Urinary bladder (tissue), 4 donors: ENCODE measurements at places on chromosomes 2 and 18. TPM values are rescaled to one million over a fixed set of nuclear protein-coding genes. Genes with fewer than 3 reads are reported as not detected.
A peak's percentile ranks its signal among the peaks of the same experiment; 100 is the strongest.

DNA sequence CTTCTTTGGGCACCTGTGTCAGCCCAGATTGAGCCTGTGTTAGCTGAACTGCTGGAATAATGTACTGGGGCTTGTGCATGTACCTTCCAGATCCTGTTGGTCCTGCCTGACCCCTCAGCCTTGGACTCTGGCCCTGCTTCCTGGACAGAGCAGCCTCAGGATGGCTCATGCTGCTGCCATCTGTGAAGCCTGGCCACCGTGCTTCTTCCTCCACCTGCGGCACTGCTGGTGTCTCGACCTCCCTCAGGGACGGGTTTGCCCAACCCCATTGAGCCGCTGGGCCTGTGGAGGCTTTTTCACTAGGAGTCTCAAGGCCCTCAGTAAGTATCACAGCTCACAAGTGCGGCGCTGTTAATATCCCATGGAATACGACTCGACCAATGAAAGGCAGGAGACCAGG is 342.7 kb downstream of the TGIF1 start:
- no peak for DNase-seq

DNA sequence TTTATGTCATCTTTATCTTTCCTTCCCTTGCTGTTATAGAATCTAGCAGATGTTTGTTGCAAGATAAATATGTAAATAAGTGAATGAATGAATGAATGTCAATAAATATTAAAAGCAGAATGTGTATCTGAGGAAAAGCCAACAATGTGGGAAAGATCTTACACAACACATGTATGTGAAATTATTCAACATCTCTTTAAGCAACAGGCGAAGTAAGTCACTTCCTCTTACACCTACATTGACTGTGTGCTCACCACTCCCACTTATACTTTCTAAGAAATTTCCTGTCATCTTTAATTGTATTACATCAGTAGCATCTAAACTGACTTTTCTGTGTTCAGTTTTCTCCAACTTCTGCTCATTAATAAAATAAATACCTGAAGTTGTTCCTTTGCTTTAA is 43.0 kb downstream of the RAD51AP2 start:
- DNase-seq, result no peak

- DNase-seq, result no peak
Observed at GRCh38 chr18:72985686-72986085, 117.9 kb upstream of the NETO1 start.

DNA sequence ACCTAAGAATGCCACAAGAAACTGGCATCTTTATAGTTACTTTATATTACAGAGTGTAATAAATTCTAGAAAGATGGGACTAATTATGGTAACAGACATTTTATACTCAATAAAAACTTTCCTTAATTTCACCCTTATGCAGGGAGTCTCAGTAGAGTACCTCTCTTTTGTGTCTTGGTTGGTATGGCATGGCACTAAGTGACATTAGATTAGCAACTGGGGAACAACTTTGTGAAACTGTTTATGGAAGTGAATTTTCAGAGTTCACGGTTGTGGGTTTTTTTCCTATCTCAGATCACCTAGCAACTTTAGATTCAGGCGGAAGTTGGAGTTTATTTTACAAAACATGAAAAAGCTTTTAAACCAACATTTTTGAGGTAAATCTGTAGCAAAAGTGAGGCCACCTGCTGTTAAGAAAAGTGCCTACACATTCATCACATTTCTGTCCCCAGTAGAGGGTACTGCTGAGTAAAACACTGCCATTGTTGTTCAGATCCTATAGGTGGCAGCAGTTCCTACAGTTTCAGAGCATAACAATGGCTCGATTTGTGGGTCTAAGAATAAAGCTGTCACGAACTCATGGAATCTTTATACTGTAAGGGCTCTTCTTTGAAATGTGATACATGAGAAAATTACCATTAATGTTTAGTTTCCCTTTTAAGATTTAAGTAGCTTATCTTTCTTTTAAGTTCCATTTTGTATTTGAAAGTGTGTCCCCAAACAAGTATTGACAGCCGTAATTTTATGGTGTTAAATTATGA is 117.6 kb downstream of the CAMKMT start:
- DNase-seq, result peak; percentile 78

DNA sequence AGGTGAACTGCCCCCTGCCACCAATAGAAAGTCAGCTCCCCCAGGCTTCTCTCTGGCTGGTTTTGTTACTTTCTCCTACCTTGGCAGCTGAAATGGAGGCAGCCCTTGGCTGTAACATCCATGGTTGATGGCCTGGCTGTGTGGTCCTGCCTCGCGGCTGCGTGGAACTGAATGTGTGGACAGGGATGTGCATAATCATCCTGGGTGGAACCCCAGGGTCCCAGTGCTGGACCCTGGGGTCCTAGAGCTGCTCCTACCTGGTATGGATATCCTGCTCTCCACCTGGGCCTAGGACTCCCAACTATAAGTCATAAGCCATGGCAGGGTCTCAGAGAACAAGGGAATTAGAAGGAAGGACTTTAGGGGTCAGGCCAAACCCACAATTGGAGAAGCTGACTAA is 93.5 kb downstream of the CAPN13 start:
- DNase-seq, result no peak

DNA sequence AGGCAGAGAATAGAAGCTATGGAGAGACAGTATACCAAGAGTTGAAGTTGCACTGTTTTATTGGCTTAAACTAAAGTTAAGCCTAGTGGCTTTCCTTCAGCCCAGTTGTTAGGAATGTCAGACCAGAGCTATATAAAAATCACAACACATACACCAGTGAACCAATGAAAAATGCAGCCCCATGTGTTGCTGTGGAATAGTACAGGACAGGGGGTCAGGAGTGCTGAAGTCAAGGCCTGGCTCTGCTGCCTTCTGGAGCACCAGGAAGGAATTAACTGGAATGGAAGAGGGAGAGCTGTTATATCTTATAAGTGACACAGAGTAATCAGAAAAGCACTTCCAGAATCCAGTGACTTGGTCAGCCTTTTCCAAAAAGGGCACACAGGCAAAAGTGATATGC is 58.9 kb downstream of the OSR1 start:
- no peak for DNase-seq

GRCh38 chr2:105272176-105272575 is 30.6 kb downstream of the GPR45 start:
- DNase-seq, result no peak

DNA sequence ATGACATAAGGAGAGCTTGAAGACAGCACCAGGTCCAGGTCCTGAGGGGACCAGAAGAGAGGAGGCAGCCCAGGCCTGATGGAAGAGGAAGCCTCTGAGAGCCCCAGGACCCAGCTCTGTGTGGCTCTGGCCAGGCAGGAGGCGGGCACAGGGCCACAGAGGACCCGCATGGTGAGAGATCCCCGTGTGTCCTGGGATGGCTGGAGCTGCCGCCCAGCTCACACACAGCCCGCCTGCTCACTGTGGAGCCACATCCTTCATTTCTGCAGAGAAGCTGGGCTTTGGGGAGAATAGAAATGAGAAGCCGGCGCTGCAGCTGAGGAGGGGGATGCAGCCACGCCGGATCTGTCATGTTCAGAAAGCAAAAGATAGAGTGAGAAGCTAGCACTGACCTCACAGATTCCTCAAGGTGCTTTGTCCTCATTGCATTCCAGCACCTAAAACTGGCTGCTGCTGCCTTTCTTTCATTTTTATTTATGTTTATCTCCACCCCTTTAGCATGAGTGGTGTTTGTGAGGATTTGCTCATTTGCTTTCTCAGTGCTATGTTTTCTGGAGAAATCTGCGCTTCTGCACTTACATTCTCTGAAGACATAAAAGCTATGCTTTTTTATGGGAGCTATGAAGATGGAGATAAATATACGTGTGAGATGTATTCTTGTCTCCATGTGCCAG is 307.6 kb upstream of the MYT1L start:
- no peak for DNase-seq

DNA sequence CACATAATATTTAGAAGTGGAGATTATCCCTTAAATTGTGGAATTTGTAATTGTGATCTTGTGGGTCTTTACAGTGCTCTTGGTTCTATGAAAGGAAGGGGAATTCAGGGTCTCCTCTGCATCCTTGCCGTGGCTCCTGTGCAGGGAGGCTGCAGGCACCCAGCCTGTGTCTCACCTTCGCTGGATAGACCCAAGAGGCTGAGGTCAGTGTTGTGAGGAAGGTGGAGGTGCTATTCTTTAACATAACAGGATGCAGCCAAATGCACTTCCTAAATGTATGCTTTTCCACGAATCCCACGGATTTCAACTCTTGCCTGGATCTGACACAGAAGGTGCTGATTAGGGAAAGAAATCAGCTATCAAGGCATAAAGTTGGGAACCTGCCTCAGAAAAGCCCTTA is 69.5 kb downstream of the TMEM18 start:
- DNase-seq, result no peak

GRCh38 chr18:26650310-26651268 is 102.2 kb upstream of the KCTD1 start:
- no peak for DNase-seq

- peak; percentile 62 for DNase-seq
Observed at GRCh38 chr2:152223977-152224376, 48.4 kb upstream of the STAM2 start.

DNA sequence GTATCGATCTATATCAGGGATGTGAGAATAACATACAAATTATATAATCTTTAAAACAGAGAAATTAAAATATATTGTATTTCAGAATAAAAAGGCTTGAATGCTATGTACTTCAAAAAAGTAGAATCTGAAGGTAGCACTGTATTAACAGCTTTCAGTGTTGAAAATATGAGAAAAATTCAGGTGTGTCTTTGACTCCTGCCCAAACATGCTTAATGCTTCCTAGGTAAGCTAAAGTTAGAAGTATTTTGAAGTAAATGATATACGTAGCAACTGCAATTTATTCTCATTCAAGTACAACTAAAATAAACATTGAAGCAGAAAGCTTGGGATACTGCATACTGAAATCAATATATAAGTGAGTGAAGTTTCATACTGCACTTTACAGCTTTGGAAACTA is 1082.0 kb upstream of the ACVR2A start:
- DNase-seq, result peak; percentile 20

DNA sequence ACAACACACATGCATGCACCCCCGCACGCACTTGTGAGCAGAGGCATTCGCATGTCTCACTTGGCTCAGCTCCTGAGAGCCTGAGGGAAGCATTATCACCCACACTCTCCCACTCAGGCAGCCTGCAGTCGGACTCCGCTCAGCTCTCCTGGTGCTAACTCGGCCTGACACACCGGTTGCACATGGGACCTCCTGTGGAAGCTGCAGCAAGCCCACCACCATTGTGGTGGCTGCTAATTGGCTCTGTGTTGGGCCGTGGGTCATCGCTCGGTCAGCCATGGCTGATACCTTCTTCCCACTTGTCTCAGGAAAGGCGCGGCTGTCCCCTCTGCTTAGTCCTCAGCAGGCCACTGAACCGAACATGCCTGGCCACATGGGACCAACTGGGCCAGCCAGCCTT is 13.7 kb upstream of the TEX261 start:
- no peak for DNase-seq

DNA sequence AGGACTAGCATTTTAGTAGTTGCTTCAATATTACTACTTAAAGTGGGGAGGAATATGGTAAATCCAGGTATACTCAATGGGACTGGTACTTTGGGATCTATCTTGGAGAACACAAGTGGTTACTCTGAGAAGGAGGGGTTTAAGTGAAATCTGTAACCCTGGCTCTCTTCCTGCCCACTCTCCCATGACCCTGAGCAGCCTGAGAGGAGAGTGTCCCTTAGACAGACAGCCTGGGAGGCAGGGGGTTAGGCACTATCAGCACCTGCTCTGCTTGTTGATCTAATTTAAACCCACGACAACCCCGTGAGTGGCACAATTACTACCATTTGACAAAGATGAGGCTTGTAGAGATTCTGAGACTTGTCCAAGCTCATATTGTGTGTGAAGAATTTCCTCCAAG is 395.5 kb downstream of the ALK start:
- no peak for DNase-seq

- no peak for DNase-seq
Observed at GRCh38 chr2:5374762-5375161, 317.4 kb upstream of the SOX11 start.

GRCh38 chr2:67716895-67717396 is 319.8 kb downstream of the ETAA1 start:
- DNase-seq, result no peak

DNA sequence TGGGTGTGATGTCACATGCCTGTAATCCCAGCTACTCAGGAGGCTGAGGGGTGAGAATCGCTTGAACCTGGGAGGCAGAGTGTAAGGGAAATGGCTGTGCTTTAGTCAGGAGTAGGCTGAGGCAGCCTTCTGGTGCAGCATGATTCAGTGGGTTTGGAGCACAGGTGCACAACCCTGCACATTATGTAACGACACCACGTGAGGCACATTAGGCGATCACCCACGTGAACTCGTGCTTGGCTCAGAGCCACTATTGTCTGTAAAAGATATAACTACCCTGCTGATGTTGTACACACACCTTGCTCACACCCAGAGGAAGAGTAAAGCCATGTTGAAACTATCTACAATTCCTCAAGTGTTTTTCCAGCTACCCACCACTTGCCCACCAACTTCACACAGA is 54.8 kb upstream of the ZC3H15 start:
- no peak for DNase-seq

- DNase-seq, result peak; percentile 75
Observed at GRCh38 chr2:58046585-58047372, at the start of gene VRK2. Gene VRK2, plus strand, starts transcription at chr2:58046806. Its CDS starts 2,026 bp downstream, at chr2:58048832.

- DNase-seq, result no peak
Observed at GRCh38 chr2:145380436-145381017, 860.6 kb upstream of the ZEB2 start.

DNA sequence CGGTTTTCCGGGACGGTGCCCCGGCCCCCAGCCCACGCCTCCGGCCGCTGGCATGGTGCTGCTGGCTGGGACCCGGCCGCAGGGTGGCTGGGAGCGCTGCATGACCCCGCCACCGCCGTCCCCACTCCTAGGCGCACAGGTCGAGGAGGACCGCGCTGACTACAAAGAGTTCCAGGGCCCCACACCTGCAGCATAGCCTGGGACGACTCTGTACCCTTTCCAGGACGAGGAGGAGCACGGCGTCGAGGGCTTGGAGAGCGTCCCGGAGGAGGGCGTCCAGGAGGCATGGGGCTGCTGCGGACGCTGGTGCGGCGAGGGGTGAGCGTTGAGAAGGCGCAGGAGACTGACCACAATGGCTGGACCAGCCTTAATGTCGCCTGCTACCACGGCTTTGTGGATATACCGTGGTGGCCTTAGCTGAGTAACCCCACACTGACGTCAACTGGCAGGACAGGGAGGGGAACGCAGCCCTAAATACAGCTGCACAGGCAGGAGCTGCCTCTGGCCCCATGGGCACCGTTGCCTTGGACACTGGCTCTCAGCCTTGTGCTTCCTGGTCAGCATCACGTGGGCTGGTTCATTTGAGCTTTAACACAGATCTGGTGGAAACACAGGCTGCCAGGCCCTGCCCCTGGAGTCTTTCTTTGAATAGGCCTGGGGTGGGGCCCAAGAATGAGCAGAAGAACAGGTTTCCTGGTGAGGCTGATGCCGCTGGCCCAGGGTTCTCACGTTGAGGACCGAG is 40.9 kb upstream of the TRIM43B start:
- DNase-seq, result no peak

RBM45 gene
- polyA plus RNA-seq, result 7.3 TPM

ATP6V1C2 gene
- 0.56 TPM for polyA plus RNA-seq

ACVR1C gene
- polyA plus RNA-seq, result 0.67 TPM

SERTAD2 gene
- 17.6 TPM for polyA plus RNA-seq

BOLL gene
- polyA plus RNA-seq, result not detected

PHOSPHO2 gene
- polyA plus RNA-seq, result 4.6 TPM

AFF3 gene
- polyA plus RNA-seq, result 15.1 TPM

LRRC30 gene
- not detected for polyA plus RNA-seq

ANKRD23 gene
- 5.1 TPM for polyA plus RNA-seq

TPO gene
- 5.4 TPM for polyA plus RNA-seq

WDR35 gene
- polyA plus RNA-seq, result 7.3 TPM
